Activated T-helper 2 cell treated with anti-CD3 and anti-CD28 coated beads, Interferon-gamma antibody, Interleukin-2, Interleukin-4, amounts not matched to agents 10 μg/mL and 5 μg/mL and 100 μg/mL, durations not matched to agents 14 hours and 24 hours and 36 hours (primary cell): ENCODE measurements at places on chromosomes 16 and 17. TPM values are rescaled to one million over a fixed set of nuclear protein-coding genes. Genes with fewer than 3 reads are reported as not detected.

- H3K36me3 ChIP-seq: peaks cover 2% of the 10 kb centered on the region
- H3K4me1 ChIP-seq: peaks cover 11% of the 10 kb centered on the region
- no peaks in the 10 kb centered on the region for H3K27me3 ChIP-seq
- DNase-seq: no peak
Measured at GRCh38 chr17:64236827-64237403, 26.1 kb downstream of the TEX2 start.

Gene NHERF2
- 2.3 and 2.6 TPM in 2 replicates for total RNA-seq

DNA sequence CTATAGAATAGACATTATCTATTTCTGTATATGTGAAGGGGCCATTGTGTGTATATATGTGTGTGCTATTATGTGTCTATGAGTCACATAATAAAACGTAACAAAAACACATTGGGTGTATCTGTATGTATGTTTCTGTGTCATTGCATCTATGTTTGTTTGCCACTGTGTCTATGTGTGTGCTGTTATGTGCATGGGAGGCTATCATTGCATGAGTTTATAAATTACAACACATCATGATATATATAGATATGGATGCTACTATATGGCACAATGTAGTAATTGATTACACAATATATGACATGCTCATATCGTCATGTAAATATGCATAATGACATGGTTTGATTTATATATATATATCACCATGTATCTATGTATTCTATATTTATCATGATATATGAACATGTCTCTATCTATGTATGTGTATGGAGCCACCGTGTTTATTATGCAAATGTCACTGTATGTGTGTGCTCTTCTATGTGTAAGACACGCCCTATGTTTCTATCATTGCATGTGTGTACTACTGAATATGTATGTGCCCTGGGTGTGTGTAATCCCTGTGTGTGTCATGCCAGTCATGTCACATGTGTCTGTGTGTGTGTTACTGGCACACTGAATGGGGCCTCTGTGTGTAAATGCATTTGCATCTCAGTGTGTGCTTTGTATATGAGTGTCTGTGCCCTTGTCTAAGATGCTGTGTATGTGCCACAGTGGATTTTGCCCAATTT, 1.4 kb upstream of the TSPOAP1 start:
- H3K27me3 ChIP-seq: no peaks in the 10 kb centered on the region
- H3K36me3 ChIP-seq: peaks cover 47% of the 10 kb centered on the region
- peak; percentile 57 for DNase-seq
- peak overlapping the region; percentile 99 for H3K27ac ChIP-seq
- peak overlapping the region; percentile 99 for H3K4me3 ChIP-seq

DNA sequence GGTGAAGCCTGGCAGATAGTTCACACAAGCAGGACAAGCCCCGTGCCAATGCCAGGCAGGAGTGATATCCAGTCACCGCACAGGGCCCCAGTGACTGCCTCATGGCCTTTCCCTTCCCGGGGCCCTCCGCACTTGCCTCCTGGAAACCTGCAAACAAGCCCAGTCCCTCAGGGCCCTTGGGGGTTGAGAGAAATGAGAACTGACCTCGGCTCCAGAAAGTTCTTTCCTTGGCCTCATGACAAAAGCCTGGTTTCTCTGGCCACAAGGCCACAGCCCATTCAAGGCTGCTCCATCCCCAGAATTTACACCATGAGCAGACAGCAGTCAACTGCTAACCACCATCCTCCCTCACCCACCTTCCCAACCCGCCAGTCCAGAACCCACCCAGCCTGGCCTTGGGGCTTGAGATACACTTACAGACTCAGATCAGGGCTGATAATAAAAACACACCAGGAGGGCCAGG, 77.6 kb downstream of the CCDC182 start:
- DNase-seq: no peak
- H3K36me3 ChIP-seq: peaks cover 4% of the 10 kb centered on the region
- H3K27ac ChIP-seq: no peak overlapping the region
- peaks cover 5% of the 10 kb centered on the region for H3K4me1 ChIP-seq
- no peaks in the 10 kb centered on the region for H3K27me3 ChIP-seq

DNA sequence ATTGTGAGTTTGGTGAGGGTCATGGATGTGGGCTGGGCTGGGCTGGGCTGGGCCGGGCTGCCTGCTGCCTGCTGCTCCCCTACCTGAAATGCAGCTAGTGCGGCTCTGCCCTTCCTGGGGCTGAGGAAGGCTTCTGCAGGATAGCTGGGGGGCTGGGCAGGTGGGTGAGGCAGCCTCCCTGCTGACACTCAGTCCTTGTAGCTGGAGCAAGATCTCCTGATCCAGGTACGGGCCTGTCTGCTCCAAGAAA, 4.7 kb downstream of the RPL13 start:
- H3K27me3 ChIP-seq: no peaks in the 10 kb centered on the region
- H3K4me1 ChIP-seq: peaks cover 33% of the 10 kb centered on the region
- no peak overlapping the region for H3K27ac ChIP-seq
- H3K36me3 ChIP-seq: peaks cover 50% of the 10 kb centered on the region

DNA sequence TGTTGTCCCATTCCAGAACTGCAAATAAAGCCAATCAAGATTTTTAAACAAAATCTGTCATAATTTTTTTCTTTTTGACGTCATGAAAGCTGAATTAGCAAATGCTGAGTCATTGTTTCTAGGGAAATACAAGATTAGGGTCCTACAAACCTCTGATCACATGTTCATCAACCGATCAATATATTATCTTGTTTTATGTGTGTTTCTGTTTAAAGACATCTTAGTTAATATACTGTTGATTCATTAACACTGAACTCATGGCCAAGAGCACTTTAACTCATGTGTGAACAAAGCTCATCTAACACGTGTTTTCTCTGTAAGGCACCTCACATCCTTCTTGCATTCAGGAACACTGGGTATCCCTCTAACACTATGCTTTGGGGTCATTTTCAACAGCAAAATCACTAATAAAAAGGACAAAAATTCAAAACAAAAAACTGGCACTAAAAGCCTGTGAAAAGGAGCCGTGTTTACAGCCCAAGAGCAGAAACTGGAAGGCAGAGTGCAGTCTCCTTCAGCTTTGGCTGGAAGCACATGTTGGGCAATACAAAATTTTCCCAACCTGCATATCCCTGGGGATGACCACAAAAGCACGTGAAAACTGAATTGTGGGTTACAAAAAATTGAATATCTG, 102.5 kb downstream of the PARN start:
- H3K36me3 ChIP-seq: no peaks in the 10 kb centered on the region
- H3K27me3 ChIP-seq: no peaks in the 10 kb centered on the region
- DNase-seq: no peak
- no peak overlapping the region for H3K27ac ChIP-seq

Gene RHBDF2
- 45.3 and 48.5 TPM in 2 replicates for total RNA-seq

- peaks cover 5% of the 10 kb centered on the region for H3K4me1 ChIP-seq
- H3K27ac ChIP-seq: peak overlapping the region; percentile 19
- DNase-seq: no peak
- H3K36me3 ChIP-seq: peaks cover 28% of the 10 kb centered on the region
- no peaks in the 10 kb centered on the region for H3K27me3 ChIP-seq
- H3K4me3 ChIP-seq: no peak overlapping the region
Measured at GRCh38 chr17:17141860-17142552, 64.1 kb downstream of the PLD6 start.

GRCh38 chr17:47931848-47932247, 9.5 kb upstream of the PNPO start:
- H3K36me3 ChIP-seq: peaks cover 16% of the 10 kb centered on the region
- peaks cover 3% of the 10 kb centered on the region for H3K4me1 ChIP-seq
- no peak overlapping the region for H3K27ac ChIP-seq
- no peak for DNase-seq

GRCh38 chr17:43517161-43517560, 29.0 kb downstream of the ETV4 start:
- H3K27ac ChIP-seq: no peak overlapping the region
- H3K36me3 ChIP-seq: peaks cover 74% of the 10 kb centered on the region
- no peaks in the 10 kb centered on the region for H3K27me3 ChIP-seq
- H3K4me1 ChIP-seq: peaks cover 8% of the 10 kb centered on the region

DNA sequence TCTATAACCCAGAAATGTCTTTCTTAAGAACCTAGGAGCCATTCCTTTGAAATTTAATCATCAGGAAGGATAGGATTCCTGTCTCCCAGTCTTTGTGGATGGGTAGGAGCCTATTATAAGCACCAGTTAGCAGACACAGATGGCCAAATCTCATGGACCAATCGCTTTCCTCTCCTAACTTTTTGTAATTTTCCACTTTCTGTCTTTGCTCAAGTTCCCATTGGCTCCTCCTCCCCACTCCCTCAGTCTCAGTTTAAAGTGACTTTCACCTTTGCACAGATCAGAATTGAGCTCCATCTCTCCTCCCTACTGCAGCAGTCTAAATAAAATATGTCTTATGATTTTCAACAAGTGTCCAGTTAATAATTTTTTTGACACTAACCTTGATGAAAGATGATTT, 192.3 kb downstream of the HS3ST3A1 start:
- no peaks in the 10 kb centered on the region for H3K27me3 ChIP-seq
- no peaks in the 10 kb centered on the region for H3K4me1 ChIP-seq
- H3K36me3 ChIP-seq: no peaks in the 10 kb centered on the region
- H3K4me3 ChIP-seq: no peak overlapping the region
- H3K27ac ChIP-seq: no peak overlapping the region
- no peak for DNase-seq
